Activated naive CD4-positive, alpha-beta T cell treated with anti-CD3 and anti-CD28 coated beads for 36 hours (primary cell): ENCODE measurements at places on chromosomes 16 and 17. TPM values are rescaled to one million over a fixed set of nuclear protein-coding genes. Genes with fewer than 3 reads are reported as not detected.

DNA sequence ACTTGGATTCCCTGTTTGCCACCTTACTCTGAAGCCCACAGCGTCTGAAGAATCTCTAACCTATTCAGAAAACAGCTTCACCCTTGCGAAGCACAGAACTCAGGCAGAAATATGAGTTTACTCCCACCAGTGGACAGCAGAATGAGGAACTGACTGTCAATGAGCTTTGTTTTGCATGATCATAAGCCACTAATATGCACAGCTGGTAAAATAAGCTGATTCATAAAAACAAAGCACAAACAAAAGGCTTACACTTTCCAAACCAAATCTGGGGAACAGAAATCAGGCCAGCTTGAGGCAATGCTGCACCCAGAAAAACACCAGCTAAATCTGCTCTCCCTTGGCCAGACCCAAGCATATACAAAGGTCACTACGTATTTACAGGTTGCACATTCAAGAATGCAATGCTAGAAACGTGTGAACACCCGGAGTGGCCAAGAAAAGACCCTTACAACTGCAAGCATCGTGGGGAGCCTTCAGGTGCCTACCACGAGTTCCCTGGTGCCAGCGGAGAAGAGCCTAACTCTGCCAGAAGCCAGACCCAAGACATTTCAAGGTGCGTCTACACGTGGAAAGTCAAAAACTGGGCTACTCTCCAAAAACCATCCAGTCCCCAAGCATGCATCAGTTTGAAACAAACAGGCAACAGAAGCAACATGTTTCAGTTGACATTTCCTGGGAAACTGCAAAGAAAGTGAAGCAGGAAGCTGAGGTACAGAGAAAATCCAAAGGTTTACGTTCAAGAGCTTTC, 207.1 kb downstream of the ZFHX3 start:
- no peak for DNase-seq

DNA sequence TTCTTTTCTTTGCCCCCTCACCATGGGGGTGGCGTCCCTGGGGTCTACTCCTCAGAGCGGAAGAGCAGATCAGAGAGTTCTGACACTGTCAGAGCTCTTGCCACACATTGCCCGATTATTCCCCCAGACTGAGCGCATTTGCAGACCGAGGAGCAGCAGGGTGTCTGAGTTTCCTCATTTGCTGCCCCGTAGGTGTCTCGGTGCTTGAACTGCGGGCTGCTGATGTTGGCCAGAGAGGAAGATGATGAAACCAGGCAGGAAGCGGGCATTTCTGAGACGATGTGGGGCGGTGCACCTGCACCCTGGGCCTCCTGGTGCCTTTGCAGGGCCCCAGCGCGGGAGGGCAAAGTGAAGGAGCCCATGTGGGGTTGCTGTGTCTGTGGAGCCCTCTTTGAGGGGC, 55.2 kb downstream of the ARSG start:
- peak; percentile 87 for DNase-seq

DNA sequence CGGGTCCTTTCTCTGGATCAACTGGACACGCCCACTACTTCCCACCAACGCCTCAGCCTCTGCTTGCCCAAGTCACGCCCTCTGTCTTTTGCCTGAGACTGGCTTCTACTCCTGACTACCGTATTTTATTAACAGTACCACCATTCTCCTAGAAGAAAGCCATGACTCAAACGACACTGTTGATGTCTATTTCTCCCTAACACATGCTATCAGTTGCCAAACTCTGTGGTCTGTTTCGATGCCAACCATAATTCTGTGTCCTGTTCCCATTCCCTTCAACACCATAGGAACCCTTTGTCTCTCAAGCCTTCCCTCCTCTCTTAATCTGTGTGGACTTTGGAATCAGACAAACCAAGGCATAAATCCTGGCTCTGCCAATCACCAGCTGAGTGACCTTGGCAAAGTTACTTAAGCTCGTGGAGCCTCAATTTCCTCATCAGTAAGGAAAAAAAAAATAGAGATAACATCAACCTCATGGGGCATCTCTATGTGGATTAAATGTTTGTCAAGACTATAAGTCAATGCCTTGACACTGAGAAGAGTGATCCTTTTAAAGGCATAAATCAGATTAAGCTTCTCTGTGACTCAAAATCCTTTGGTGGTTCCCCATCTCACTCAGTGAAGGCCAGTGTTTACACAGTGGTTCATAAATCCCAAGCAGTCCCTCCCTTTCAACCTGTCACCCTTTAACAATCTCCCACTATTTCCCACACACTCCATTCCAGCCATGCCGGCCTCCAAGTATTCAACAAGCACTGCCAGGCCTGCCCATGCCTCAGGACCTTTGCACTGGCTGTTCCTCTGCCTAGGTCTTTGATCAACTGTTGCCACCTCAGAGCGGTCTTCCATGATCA, 45.6 kb downstream of the ERN1 start:
- DNase-seq = no peak

DNA sequence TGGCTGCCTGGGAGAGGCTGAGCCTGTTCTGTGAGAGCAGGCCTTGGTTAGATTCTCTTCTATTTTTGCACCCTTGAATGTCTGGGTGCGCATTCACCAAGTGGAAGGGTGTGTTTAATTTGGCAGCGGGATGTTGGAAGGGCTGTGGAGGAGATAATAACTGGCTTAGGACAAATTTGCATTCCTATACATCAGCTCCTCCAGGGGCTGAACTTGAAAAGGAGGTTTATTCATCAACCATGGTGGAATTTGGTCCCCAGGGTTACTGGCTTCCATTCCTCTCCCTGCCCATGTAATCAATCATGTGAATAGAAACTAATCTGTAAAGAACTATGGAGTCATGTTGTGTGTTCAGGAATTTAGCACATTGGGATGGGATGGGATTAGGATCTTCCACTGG, 100.2 kb upstream of the FOXF1 start:
- DNase-seq = no peak

The TP53TG3B gene
- total RNA-seq = not detected
